ENCODE measurements at places on chromosomes 6 and 20. TPM values are rescaled to one million over a fixed set of nuclear protein-coding genes. Genes with fewer than 3 reads are reported as not detected.

GRCh38 chr6:120493505-120493904 lies 840.8 kb downstream of the TBC1D32 start:
- H3K27me3 ChIP-seq = no peaks in the 10 kb centered on the region
- no peak overlapping the region for H3K4me3 ChIP-seq
- no peak overlapping the region for H3K27ac ChIP-seq
- DNase-seq = no peak

DNA sequence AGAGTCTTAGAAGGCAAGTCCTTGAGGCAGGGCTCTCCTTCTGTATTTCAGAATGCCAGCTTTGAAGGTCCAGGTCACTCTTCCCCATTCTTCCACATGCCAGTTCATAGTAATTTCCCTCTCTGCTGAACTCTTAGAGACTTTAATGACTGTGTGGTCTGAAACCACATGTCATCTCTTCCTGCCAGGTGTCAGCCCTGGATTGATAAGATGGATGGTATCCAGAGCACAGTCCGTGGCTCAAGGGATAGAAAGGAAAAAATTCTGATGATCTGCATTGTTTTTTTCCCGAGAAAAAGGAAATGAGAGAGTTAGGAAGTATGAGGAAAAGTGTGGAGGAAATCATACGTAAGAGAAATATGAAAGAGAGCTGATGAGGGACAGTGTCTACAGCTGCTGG lies 250.9 kb downstream of the TPBG start:
- no peak for DNase-seq
- H3K27ac ChIP-seq = no peak overlapping the region
- H3K4me3 ChIP-seq = no peak overlapping the region
- no peaks in the 10 kb centered on the region for H3K36me3 ChIP-seq
- H3K27me3 ChIP-seq = no peaks in the 10 kb centered on the region

DNA sequence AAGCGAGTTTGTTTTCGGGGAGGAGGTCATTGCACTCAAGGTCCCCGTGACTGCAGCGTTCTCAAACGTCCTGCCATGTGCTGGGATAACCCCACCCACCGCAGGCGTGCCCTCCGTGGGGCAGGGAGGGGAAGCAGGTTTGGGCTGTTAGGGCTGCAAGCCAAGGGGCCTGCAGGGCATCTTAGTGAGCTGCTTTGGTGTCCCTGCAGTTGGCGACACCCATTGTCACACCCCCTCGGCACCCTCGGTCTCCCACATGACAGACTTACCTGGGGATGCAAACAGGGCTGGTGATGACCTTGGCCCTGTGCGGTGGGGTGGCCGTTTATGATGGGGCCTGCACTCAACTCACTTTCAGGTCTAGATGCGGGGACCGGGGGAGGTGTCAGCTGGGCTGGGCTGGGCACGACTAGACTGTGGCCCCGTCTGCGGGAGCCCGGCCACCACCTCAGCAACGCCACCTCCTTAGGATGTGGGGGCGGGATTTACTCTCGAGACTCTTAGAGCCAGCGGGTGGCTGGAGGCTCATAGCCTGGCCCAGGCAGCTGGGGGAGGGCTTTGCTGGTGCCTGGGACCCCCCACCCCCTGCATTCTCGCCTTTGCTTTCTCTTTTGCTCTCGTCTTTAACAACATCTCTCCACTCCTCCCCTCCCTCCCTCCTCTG lies 6.5 kb upstream of the GATA5 start:
- H3K36me3 ChIP-seq = no peaks in the 10 kb centered on the region
- H3K27me3 ChIP-seq = no peaks in the 10 kb centered on the region
- DNase-seq = no peak
- no peak overlapping the region for H3K27ac ChIP-seq

- peak overlapping the region; percentile 54 for H3K27ac ChIP-seq
- no peaks in the 10 kb centered on the region for H3K27me3 ChIP-seq
- peak overlapping the region; percentile 43 for H3K4me3 ChIP-seq
- DNase-seq = no peak
- H3K4me1 ChIP-seq = no peaks in the 10 kb centered on the region
Measured at GRCh38 chr20:2799688-2800520, 523 bp downstream of the CPXM1 start.

Gene RPS10
- 1,905 TPM for total RNA-seq

GRCh38 chr20:5524896-5525295 lies 208.1 kb upstream of the PROKR2 start:
- no peak overlapping the region for H3K4me3 ChIP-seq
- no peak for DNase-seq
- no peaks in the 10 kb centered on the region for H3K36me3 ChIP-seq
- no peaks in the 10 kb centered on the region for H3K4me1 ChIP-seq
- no peaks in the 10 kb centered on the region for H3K27me3 ChIP-seq
- no peak overlapping the region for H3K27ac ChIP-seq

Gene C4A
- total RNA-seq = 100 TPM

- no peaks in the 10 kb centered on the region for H3K27me3 ChIP-seq
- no peak overlapping the region for H3K27ac ChIP-seq
- DNase-seq = no peak
- no peaks in the 10 kb centered on the region for H3K4me1 ChIP-seq
Measured at GRCh38 chr6:100210137-100211117, 216.4 kb upstream of the MCHR2 start.

- DNase-seq = no peak
- H3K36me3 ChIP-seq = no peaks in the 10 kb centered on the region
- no peaks in the 10 kb centered on the region for H3K4me1 ChIP-seq
Measured at GRCh38 chr6:20432692-20433091, 31.0 kb downstream of the E2F3 start.

Gene HLA-DOA
- 14.1 TPM for total RNA-seq

Gene PTGIS
- 156 TPM for total RNA-seq

Gene MLN
- not detected for total RNA-seq

Gene KHDC1
- 1.8 TPM for total RNA-seq

Gene GPSM3
- 2.3 TPM for total RNA-seq

DNA sequence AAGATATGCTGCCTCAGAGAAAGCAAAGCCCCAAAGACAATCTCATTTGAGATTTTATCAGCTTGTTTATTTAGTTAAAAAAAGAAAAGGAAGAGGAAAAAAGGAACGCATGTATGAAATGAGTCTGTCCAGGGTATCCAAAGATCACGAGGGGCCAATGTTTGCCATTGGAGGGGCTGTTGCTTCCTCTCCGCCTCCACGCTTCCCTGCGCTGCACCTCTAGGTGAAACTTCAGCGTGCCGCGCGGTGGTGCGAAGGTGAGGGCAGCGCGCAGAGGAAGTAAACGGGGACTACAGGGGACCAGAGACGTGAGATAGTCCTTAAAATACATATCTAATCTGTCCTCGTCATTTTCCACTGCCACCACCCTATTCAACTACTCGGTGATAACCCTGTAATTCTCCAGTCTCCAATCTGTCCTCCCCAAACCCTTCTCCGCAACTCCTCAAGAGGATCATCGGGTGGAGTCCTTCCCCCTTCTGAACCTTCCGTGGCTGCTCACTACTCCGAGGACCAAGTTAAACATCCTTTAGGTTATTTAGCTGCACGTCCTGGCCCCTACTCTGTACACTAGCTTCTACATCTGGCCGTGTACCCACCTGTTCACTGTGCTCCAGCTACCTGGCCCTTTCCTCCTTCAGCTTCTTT lies 1.1 kb upstream of the DCBLD1 start:
- no peak for DNase-seq
- no peak overlapping the region for H3K4me3 ChIP-seq
- no peaks in the 10 kb centered on the region for H3K36me3 ChIP-seq
- H3K27me3 ChIP-seq = no peaks in the 10 kb centered on the region

DNA sequence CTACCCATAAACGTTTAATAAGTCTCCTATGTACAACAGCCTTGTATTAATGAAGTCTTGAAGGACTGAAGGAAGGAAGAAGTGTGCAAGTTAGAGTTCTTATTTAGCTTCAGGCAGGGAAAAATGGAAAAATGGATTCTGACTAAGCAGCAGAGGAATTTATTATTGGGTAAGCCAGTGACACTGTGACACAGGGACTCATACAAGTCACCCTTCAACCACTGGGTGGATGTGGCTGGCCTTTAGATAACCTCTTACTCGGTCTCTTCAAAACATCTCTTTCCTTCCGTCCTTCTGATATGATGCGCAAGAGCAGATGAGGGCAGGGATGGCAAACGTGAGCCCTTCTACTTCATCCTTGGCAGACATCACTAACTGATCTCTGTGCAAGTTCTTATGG lies 145.6 kb downstream of the DHX35 start:
- H3K36me3 ChIP-seq = no peaks in the 10 kb centered on the region
- no peak for DNase-seq
- H3K4me3 ChIP-seq = no peak overlapping the region
- no peak overlapping the region for H3K27ac ChIP-seq

GRCh38 chr20:12744037-12744436 lies 264.7 kb upstream of the SPTLC3 start:
- H3K4me1 ChIP-seq = no peaks in the 10 kb centered on the region
- no peak for DNase-seq
- no peaks in the 10 kb centered on the region for H3K27me3 ChIP-seq
- H3K4me3 ChIP-seq = no peak overlapping the region

Gene ZC3H12D
- 0.40 TPM for total RNA-seq

GRCh38 chr20:3698591-3699001 lies 13.8 kb downstream of the SIGLEC1 start:
- H3K4me3 ChIP-seq = no peak overlapping the region
- DNase-seq = no peak
- no peaks in the 10 kb centered on the region for H3K27me3 ChIP-seq
- H3K4me1 ChIP-seq = no peaks in the 10 kb centered on the region
- H3K36me3 ChIP-seq = no peaks in the 10 kb centered on the region

- no peak for DNase-seq
- H3K36me3 ChIP-seq = no peaks in the 10 kb centered on the region
- H3K27me3 ChIP-seq = no peaks in the 10 kb centered on the region
- no peak overlapping the region for H3K27ac ChIP-seq
- no peak overlapping the region for H3K4me3 ChIP-seq
Measured at GRCh38 chr6:154921482-154921881, 73.6 kb upstream of the TIAM2 start.

- no peaks in the 10 kb centered on the region for H3K4me1 ChIP-seq
- no peaks in the 10 kb centered on the region for H3K36me3 ChIP-seq
- no peak for DNase-seq
- no peaks in the 10 kb centered on the region for H3K27me3 ChIP-seq
Measured at GRCh38 chr6:20454204-20454824, 52.6 kb downstream of the E2F3 start.

Gene CST4
- total RNA-seq = not detected
